Kasumi-1 (cell line): ENCODE measurements at places on chromosomes 16 and 17.

GRCh38 chr17:43698678-43699437, 37.1 kb upstream of the MEOX1 start:
- DNase-seq = no peak

DNA sequence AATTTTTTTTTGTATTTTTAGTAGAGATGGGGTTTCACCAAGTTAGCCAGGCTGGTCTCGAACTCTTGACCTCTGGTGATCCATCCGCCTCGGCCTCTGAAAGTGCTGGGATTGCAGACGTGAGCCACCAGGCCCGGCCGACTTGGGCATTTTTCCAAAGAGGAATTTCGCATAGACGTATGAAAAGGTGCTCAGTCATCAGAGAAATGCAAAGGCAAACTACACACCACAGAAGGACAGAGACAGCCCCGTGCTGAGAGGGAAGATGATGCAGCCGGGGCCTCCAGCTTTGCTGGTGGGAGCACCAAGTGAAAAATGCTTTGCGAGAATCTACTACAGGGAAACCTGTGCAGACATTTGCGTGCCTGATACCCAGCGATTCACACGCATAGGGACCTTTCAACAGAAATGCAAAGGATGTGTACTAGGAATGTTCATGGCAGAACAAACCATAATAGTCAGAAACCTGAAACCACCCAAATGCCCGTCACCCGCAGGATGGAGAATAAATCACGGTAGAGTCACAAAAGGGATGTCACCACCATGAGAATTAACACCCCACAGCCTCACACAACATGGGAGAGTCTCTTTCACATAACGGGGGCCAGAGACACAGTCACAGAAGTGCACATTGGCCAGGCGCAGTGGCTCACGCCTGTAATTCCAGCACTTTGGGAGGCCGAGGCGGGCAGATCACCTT, 5.2 kb downstream of the RAB40B start:
- no peak for DNase-seq

GRCh38 chr16:82379551-82379950, 209.5 kb upstream of the MPHOSPH6 start:
- no peak for DNase-seq

- no peak for DNase-seq
Measured at GRCh38 chr16:7321661-7322060, 11.0 kb upstream of the RBFOX1 start.

- no peak for DNase-seq
Measured at GRCh38 chr17:81364278-81365147, 30.7 kb upstream of the BAHCC1 start.

DNA sequence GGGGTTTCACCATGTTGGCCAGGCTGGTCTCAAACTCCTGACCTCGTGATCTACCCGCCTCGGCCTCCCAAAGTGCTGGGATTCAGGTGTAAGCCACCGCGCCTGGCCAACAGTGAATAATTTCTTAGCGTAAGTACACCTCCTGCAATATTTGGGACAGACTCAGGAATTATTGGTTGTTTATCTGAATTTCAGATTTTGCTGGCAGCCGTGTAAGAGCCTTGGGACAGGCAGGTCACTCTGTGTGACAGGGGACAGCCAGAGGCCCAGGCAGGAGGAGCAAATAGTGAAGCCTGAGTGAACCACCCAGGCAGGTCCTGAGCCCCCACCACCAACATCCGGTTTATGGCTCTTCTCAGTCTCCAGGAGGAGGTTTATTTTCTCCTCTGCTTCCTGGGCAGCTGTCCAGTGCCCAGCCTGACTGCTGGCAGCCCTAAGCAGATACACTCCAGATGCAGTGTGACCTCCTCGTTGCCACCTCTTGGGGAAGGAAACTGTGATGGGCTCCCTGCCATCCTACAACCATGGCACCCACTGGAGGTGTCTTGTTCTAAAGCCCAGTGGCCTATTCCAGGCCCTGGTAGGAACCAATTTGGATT, 26.2 kb upstream of the ADORA2B start:
- no peak for DNase-seq

DNA sequence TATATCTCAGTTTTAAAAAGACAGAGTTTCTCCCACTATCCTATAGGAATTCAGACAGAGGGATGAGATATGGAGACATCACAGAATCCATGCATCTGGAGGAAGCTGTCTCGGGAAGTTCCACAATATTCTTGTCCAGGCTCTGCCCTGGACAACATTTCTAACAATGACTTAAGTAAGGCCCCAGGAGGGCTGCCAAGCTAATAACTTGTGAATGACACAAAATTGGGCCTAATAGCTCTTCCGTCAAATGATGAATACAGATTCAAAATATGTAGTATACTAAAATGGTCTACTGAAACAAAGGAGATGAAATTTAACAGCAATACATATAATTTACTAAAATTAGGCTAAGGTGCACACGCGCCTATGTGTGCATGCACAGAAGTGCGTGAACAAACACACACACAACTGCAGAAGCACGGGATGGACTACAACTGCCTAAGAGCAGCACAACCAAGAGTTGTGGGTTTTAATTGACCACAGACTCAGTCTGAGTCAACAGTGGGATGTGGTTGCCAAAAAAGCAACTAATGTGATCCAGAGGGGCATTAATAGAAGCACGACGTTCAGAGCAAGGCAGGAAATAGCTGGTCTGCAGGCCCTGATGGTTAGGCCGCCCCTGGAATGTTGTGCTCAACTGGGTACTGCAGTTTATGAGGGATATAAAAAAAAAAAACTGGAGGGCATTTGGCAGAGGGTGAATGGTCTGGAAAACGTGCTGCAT, 26.3 kb upstream of the HS3ST2 start:
- DNase-seq = peak; percentile 57

GRCh38 chr16:65101009-65101408, 20.9 kb downstream of the CDH11 start:
- DNase-seq = no peak

DNA sequence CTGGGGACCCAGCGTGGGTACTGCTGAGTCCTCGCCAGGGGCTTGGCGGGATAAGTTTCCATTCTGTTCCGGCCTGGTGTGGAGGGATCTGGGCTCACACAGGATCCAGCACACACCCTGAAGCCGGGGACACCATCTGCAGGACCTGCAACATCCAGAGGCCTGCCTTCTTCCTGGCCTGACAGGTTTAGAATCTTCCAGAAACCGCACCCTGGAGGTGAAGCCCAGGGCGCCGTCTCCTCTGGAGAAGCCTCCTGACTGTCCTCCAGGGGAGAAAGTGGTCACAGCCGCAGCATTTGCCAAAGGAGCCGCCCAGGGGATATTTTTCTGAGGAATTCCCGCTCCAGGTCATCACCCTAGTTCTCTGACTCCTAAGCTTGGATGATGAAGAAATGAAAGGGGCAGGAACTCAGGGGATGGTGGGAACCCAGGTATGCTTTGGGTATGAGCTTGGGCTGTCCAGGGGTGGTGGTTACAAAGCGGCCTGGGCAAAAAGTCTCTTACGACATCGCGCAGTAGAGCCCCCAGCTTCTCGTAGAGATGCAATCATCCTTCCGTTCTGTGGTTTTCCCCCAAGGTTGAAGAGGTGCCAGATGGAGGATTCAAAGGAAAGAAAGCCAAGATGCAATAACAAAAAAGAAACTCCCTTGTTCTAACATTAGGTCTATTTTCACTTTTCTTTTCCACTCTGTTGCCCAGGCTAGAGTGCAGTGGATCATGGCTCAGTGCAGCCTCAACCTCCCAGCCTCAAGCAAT, 9.1 kb upstream of the CRISPLD2 start:
- peak; percentile 91 for DNase-seq

DNA sequence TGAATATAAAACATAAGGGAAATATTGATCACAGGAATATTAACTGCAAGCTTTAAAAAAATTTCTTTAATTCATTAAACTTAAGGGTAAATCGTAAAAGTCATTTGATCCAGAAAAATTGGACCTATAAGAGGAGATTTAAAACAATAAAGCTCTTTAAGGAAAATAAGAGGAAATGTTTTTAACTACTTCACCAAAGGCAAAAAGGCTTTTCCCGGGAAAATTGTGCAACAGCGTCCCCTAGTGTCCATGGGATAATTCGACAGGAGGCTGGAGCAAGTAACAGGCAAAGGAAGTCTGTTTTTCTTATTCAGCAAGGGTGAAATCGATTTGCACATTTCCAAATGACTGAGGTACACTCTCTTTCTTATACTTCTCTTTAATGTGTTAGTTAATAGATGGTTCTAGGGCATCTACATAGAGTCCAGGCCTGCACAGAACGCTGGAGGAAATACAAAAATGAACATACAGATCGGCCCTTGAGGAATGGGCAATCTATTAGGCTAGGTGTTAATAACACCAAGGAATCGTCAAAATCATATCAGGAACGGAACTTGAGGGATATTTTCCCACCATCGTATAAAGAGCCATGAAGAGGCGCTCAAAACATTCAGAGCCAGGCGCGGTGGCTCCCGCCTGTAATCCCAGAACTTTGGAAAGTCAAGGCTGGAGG, 61.4 kb downstream of the ZNF18 start:
- DNase-seq = peak; percentile 29

DNA sequence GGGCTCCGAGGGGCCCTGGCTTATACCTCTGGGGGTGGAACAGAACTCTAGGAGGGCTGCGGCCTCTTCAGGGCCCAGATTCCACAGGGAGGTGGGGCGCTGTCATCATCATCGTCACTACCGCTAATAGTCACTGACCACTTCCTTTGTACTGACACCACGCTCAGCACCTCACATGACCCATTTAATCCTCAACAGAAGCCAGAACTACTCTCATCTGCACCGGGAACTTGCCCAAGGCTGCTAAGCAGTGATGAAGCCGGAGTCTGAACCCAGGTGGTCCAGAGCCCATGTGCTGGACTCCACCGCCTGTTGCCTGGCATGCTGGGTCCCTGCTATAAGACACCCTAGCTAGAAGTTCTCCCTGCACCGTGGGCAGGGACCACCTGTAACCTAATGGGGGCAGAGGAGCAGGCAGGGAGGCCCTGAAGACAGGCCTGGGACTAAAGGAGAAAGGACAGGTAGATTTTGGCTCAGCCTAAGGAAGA, 12.0 kb downstream of the UNC13D start:
- peak; percentile 91 for DNase-seq

DNA sequence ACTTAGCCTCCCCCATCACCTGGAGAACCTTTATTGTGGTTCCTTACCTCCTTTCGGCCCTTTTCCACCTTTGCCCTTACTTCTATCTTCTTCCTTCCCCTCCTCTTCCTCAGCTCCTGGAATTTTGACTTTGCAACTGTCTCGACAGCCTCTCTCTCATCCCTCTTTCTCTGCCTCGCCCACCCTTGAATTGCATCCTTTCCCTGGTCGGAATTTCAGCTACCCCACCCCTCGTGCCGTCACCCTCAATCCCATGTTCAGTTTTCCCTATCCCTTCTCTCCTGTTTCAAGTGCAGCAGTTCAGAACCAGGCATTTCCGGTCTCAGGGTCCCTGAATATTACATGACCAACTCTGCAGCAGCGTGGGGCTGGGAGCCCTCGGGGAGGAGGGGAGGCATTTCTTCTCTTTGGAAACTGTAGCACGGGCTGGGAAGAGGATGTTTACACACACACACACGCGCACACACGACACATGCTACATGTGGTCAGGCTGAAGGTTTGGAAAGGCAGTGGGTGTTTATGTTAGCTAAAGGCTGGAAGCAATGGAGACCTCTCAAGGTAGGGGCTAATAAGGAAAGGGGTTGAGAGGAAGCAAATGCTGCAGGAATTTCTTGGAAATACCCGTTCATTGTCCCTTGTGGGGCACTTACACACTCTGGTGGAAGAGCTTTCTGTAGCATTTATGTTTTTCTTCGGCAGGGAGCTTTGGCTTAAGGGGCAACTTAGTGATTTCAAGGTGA, 971 bp downstream of the MINK1 start:
- DNase-seq = no peak

DNA sequence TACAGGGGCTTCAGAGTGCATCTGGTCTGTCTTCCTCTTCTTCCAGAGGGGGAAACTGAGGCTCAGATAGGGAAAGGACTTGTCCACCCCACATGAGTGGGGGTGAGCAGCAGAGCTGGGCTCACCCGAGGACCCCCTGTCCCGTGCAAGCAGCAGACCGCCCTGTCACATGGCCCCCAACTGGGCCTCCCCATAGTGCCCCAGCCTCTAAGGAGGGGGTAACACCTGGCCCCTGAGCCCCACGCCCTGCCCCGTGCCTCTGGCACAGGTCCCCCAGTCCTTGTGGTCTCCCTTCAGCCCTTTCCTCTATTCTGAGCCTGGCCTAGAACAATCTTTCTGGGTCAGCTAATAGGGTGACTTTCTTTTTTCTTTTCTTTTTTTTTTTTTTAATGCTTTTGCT, 6.5 kb upstream of the NECAB2 start:
- DNase-seq = no peak

- DNase-seq = no peak
Measured at GRCh38 chr17:18992454-18993130, 12.0 kb downstream of the FAM83G start.

- no peak for DNase-seq
Measured at GRCh38 chr17:61639818-61640217, 48.8 kb upstream of the NACA2 start.

- DNase-seq = no peak
Measured at GRCh38 chr17:57286399-57287105, 30.2 kb downstream of the MSI2 start.

DNA sequence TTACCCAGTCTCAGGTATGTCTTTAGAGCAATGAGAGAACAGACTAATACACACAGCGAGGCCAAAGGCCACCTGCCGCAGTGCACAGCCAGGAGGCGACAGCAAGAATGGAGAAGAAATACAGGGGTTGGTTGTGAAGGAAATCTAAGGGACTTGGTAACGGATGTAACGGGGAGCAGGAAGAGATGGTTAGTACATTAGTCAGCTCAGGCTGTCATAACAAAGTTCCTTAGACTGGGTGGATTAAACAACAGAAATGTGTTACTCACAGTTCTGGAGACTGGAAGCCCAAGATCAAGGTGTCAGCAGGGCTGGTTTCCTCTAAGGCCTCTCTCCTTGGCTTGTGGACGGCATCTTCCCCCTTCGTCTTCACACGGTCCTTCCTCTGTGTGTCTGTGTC, 47.1 kb downstream of the TVP23C start:
- no peak for DNase-seq

DNA sequence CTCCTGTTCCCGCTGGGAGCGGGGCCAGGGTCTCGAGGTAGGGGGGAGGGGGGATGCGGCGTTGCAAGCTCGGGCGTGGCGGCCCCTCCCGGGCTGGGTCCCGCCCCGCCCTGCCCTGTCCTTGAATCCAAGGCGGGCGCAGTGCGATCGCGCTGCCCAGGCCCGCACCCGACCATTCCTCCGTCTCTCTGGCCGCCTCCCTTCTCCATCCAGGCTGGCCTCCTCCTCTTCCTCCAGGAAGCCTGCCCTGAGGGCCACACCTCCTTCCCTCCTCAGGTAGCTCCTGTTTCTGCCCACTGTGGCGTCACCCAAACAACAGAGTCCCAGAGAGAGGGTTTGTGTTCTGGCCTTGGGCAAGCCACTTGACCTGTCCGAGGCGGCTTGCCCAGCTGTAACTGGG, 43.0 kb upstream of the TAC4 start:
- no peak for DNase-seq
